ENCODE measurements at places on chromosomes 1 and 21.
A peak's percentile ranks its signal among the peaks of the same experiment; 100 is the strongest.

GRCh38 chr1:155013632-155014031 is 11.0 kb downstream of the ZBTB7B start:
- no peak for DNase-seq

DNA sequence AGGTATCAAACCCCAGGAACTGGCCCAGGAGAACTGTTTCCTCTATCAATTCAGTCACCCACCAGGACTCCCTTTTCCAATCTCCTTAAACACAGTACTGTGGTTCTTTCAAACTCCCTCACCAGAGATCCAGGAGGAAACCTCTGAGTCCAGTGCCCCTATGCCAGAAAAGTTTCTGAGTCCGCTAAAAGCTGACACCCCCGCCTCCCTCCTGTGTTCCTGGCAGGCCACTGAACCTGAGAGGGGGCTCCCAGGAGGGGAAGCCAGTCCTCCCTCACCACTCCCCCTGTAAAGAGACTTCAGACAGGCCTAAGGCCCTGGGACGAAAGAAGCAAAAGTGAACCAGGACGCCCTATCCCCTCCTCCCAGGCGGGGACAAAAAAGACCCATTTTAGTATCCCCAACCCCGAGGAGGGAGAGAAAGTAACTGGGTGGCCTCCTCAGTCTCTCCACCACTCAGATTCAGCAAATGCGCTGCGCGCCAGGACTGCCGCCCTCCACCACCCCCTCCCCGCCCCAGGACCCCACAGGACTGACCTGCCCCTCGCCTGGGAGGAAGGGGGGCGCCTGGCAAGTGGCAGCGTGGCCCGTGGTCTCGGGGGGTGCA is 624 bp downstream of the SLC41A1 start:
- DNase-seq: peak; percentile 23

GRCh38 chr21:37157938-37158337 is 84.9 kb downstream of the TTC3 start:
- no peak for DNase-seq

- DNase-seq: no peak
These were observed 220.7 kb downstream of the TOMM20 start for GRCh38 chr1:234907940-234908405.

DNA sequence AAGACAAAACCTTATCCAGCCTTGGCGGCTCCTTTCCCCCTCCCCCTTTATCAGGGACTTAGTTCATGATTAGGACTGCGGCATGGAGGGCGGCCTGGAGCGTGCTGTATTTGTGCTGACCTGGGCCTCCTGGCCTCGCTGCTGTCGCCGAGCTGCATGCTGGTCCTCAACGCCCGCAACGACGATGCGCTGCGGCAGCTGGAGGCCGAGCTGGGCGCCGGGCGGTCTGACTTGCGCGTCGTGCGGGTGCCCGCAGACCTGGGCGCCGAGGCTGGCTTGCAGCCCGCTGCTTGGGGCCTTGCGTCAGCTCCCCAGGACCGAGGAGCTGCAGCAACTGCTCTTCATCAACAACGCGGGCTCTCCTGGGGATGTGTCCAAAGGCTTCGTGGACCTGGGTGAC is 70.9 kb downstream of the TM2D1 start:
- no peak for DNase-seq

DNA sequence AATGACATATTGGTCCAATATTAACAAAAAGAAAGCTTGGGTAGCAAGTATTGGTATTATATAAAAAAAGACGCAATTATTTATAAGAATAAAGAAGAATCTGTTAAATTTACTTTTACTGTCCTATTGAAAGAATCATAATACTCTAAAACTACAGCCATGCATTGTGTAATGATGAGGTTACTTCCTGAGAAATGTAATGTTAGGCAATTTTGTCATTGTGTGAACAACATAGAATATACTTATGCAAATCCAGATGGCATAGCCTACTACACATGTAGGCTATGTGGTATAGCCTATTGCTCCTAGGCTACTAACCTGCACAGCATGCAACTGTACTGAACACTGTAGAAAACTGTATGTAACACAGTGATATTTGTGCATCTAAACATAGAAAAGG is 121.2 kb upstream of the PTGFR start:
- DNase-seq: no peak

GRCh38 chr1:186536273-186536890 is 75.5 kb upstream of the PDC start:
- DNase-seq: no peak

GRCh38 chr1:93681101-93681988 is at the start of gene BCAR3:
BCAR3 (minus strand) TSS chr1:93681837; CDS start chr1:93674930, 6,907 bp downstream.
- peak; percentile 44 for DNase-seq

GRCh38 chr1:176033881-176034280 is 173.2 kb downstream of the COP1 start:
- no peak for DNase-seq

- no peak for DNase-seq
These were observed 91.6 kb downstream of the KIF26B start for GRCh38 chr1:245246433-245246832.

DNA sequence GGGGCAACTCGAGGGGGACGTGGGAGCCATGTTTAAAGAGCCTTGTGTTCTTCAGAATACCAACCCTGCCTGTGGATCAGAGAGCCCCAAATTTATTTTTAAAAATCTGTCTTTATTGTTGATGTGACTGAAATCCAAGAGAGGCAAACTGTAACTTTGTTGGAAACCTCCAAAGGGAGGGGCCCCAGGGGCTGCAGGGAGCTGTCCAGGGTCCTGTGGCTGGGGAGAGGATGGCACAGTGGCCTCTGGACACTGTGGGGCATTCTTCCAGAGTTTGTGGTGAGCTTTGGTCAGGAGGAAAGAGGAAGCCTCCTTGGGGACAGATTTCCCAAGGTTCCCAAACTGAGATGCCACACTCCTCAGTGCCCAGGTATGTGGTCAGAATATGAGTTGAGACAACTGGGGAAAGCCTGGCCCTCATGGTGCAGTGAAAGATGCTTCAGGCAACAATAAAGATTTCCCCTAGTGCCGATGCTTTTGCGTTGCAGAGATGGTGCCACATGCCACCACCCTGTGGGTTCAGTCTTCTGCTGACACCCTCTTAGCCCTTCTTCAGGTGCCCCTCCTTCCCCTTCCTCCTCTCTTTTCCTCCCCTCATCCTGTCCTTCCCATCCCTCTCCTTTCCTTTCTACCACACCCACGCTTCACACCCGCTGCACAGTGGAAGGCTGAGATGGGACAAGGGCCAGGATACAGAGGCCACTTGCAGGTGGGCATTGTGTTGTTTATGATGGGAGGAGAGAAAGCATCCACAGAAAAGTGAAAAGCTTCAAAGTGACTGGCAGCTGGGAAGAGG is 122.1 kb downstream of the UCK2 start:
- no peak for DNase-seq

DNA sequence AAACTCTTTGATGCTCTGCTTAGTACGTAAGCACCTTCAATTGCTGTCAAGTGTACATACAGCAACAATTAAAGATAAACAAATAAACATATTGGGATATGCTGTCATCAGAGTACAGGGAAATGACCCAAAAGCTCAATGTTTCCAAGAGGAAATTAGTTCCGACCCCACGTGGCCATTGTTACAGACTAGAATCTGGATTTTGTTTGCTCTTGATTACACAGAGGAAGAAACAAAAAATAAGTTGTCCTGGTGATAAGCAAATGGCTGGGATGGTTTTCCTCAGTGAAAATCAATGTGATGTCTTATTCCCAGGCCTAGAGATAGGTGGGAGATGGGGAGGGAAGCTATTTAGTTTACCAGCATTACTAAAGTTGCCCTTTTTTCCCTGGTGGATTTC is 113.0 kb upstream of the UBE2U start:
- DNase-seq: no peak

All from activated naive CD8-positive, alpha-beta T cell treated with anti-CD3 and anti-CD28 coated beads, Interleukin-2, amount 50 U/mL, for 24 hours (primary cell).